ELF-1 (cell line): ENCODE measurements at places on chromosomes 6 and 20.

DNA sequence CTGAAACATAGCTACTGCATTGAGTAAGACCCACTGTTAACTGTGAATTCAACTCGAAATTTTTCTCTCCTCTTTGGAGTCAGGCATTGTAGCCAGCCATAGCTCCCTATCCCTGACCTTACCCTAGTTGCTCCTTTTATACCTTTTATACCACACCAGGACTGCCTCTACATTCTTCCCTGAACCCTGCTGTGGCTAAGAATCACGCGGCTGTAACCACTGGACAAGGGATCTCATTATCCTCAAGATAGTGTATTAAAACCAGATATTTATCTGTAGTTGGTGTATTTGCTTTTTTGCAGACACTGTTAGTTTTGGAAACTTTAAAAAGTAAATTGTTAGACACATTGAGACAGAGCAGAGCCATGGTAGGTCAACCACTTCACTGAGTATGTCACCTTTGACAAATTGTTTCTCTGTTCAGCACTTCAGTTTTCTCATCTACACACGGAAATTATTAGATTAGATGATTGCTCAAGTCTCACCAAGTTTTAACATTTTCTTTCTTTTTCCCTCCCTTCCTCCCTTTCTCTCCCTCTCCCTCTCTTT is 171.9 kb upstream of the PRND start:
- no peak for DNase-seq

DNA sequence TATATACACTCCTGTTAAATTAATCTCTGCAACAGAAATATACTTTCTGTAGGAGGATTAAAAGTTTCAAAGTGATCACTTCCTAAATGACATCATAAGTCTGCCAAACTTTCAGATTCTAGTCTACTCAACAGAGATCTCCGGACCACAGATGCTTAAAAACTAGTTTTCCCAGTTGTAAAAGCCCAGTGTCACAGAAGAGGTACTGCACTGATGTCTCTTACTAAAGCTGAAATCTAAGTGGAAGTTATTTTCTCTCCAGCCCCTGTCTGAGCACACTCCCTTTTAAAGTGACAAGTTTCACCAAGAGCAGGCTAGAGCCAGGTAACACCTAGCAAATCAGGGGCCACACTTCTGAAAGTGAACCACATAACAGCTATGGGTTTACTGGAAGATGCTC is 71.6 kb upstream of the DST start:
- DNase-seq, result no peak

DNA sequence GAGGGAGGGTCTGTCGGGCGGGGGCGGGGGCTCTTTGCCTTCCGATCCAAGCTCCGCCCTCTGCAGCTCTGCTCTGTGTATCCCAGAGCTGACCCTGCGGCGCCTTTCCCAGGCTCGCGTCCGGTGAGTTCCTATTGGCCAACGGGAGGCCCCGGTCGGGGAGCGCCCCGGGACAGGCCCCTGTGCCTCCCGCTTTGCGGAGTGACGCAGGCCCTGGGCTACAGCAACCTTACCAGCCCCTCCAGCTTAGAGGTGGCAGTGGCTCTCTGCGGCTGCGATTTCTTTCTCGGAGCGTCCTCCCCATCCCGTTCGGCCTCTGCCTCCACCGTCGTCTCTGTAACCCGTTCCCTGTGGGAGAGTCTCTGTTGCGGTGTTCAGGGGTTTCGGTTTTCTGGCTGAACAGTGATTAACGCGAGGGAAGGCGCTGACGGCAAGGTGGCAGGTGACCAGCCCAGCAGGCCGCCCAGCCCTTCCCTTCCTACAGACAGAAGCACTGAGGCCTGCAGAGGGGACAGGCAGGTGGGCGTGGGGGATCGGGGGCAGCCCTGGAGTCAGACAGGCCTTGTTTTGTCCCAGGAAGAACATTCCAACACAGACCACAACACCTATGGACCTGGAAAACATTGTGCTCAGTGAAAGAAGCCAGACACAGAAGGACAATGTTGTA is 18.1 kb upstream of the CEBPB start:
- DNase-seq, result peak; percentile 98

- no peak for DNase-seq
Observed at GRCh38 chr6:85419046-85419759, 30.7 kb upstream of the NT5E start.

DNA sequence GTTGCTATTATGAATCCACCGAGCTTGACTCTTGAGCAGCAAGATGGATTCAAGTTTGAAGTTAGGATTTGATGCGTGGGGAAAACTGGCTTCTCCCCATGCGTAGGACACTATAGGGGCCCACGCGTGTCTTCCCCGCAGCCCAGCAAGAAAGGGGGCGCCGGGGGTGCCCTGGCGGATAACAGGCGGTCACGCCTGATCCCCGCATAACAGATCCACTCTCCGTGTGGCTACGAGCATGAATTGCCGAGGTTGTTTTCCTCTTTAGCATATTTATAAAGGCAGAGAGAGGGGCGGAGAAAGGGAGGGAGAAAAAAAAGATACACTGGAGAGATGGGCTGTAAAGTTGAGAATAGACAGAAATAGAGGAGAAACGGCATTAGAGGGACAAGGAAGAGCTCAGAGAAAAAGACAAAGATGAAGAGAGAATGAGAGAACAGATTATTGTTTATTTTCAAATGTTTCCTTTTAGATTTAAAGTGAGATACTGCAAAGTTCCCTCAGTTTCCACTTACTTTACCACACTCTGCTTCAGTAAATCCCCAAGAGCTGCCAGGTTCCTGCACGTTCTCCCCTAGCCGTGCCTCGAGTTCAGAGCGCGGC is 32.0 kb downstream of the TFAP2A start:
- no peak for DNase-seq

DNA sequence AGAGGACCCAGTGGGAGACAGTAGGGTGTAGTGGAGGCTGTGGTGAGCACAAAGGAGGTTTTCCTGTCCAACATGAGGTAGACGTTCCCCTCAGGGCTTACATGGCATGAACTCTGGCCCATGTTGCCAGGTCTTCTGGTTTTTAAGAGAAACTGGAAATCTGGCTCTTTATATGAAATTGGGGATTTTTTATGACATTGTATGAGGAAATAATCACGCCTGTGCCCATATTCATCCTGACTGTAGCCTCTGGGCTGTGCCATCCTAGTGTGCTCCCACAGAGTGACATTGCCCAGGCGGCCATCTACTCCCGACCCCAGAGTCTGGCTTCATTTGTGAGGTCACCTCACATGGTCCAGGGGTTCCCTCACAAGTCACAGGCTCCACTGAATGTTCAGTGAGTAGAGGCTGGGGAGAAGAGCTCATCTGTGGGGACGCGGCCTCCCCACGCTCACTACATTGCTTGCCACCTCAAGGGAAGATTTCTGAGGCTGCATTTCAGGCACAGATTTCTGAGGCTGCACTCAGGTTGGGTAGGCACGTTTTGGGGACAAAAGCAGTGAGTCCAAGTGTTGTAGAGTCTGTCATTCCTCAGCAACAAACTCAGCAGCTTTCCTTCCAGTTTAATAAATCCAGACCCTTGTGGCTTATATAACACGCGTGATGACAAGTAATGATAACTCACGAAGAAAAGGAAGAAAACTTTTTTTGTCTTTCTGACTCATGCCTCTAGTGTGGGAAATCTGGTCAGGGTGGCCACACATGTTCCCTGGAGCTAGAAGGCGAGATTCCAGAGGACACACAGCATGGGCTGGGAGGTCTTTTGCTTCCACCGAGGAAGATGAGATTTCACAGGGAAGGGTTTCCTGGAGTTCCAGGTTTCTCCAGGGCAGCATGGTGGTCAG is 41.7 kb downstream of the SLC24A3 start:
- DNase-seq, result no peak

DNA sequence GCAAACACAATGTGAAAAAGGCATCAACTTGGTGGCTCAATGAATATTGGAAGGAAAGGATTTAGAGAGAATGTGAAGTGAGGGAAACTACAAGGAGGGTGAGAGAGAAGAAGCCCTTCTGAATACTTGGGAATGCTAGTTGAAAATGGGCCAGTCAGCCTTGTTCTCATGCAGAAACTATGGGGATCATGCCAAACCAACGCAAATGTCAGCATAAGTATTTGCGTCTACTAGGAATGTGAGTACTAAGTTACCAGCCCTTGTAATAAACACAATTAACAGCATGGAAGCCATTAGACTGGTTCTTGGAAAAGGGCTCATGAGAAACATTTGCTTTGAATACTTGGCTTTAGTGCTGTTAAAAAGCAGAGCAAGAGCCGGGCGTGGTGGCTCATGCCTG is 54.9 kb upstream of the AIG1 start:
- no peak for DNase-seq

DNA sequence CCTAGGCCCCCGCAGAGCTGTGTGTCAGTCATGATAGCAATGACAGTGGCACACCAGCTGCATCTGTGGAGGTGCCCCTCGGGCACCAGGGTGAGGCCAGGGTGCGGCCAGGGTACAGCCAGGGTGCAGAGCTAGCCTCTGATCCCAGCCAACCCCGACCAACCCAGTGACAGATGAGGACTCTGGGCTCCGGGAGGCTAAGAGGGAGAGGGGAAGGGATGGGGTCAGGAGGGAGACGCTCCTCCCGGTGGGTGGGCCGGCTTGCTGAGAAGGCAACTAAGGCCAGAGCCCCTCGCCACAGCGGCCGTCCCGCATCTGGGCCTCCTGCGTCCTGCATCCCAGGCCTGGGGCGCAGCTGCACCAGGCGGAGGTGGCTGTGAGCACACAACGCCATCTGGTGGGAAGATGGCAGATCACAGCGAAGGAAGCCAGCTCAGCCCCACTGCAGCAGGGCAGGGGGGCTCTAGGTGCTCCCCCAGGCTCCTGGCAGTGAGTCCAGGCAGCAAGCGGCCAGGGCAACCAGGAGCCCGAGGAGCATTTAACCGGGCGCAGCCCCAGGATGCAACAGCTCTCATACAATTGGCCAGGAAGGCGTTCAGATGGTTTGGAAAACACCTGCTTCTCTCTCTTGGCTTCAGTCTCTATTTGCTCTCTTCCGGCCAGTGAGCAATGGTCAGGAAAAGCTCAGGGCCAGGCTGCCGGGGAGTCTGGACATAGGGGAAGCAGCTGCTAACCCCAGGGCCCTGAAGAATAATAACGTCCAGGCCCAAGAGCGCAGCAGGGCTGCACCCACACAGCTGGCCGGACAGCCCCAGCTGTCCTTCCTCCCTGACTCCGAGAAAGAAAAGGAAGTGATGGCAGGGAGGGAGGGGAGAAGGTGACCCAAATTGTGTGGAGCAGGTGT is 169.4 kb downstream of the TAF4 start:
- DNase-seq, result peak; percentile 71

GRCh38 chr6:120055071-120055470 is 705.5 kb upstream of the MAN1A1 start:
- no peak for DNase-seq

DNA sequence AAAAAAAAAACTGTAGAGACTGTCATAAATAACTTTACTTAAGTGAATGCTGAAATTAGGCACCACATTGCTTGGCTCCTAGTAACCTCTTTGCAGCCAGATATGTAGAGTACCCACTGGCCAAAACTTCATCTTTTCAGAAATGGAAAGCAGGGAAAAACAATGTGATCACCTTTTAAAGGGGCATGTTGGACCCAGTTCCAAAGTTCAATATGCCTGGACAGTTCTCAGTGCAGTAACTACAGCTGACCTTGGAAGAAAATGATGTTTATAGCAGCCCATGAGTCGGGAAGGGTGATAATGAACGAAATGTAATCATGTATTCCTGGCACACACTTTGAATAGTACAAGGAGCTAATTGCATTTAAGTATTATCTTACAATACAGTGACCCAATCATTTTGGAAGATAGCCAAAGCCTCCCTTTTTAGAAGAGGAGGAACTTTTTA is 93.6 kb upstream of the TAB2 start:
- no peak for DNase-seq

- no peak for DNase-seq
Observed at GRCh38 chr6:35197196-35197595, 16.6 kb upstream of the SCUBE3 start.

DNA sequence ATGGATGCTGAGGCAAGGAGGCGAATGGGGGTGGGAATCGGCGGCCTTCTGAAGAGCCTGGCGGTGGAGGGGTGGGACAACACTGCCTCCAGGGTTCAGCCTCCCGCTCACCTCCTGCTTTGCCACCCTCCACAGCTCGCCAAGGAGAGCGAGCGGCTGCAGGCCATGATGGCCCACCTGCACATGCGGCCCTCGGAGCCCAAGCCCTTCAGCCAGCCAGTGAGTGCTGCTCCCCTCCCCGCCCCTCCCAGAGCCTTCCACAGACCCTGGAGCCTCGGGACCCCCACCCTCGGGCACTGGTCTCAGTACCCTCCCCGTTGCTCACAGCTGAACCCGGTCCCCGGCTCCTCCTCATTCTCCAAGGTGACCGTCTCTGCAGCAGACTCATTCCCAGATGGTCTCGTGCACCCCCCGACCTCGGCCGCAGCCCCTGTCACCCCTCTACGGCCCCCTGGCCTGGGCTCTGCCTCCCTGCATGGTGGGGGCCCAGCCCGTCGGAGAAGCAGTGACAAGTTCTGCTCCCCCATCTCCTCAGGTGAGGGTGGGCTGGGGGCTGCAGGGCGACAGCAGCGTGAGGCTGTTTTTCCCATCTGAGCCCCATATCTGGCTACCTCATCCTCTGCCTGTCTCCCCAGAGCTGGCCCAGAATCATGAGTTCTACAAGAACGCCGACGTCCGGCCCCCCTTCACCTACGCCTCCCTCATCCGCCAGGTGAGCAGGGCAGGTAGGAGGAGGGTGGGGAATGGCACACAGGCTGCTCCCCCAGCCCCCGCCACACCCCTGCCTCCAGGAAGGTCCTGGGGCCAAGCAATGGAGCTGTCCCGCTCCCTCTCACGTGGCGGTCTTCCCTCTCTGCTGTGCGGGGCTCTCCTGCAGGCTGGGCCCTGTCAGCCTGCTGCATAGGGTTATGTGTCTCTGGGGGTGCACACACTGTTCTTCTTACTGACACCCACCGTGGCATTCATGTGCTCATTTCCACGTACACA is 43.7 kb downstream of the FOXP4 start:
- DNase-seq, result no peak

DNA sequence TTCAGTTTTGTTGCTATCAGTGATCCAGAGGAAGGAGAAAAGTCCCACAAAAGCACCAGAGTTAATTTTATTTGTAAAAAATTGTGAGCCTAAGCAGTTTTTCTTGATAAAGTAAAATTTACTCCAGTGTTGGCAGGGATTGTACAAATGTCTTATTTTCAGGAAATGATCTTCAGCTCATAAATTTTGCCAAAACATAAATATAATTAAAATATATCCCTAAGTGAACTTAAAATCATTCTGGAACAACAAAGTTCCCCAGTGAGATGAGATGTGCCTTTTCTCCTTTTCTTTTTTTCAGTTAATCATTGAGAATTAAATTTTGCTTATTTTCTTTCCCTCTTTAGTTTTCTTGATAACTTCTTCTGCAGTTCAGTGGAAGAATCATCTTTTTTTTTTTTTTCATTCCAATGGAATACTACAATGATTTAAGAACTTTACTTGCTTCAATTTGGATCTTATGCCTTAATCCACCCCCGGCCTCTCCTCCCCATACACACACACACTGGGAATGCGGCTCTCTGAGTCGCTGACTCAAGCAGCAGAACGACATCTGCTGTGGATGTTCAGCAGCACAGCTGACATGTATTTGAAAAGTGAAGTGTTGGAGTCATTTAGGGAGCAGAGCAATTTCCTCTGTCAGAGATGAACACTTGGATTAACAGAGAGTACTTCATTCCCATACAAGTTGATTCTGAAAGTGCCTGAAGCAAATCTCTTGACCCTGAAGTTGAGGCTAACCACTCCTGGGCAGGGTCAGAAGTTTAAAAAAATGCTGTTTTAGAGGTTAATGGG is 27.7 kb upstream of the LAMA4 start:
- DNase-seq, result no peak
